Renal cortex interstitium (tissue), 15 donors: ENCODE measurements at places on chromosomes 16 and 17. TPM values are rescaled to one million over a fixed set of nuclear protein-coding genes. Genes with fewer than 3 reads are reported as not detected.

- no peak for DNase-seq
These were observed 133.4 kb downstream of the SPACA3 start for GRCh38 chr17:33124871-33125551.

CNOT1 gene
- 194 TPM for polyA plus RNA-seq

GRCh38 chr17:17661834-17662385 is 19.3 kb upstream of the RAI1 start:
- DNase-seq, result no peak

DNA sequence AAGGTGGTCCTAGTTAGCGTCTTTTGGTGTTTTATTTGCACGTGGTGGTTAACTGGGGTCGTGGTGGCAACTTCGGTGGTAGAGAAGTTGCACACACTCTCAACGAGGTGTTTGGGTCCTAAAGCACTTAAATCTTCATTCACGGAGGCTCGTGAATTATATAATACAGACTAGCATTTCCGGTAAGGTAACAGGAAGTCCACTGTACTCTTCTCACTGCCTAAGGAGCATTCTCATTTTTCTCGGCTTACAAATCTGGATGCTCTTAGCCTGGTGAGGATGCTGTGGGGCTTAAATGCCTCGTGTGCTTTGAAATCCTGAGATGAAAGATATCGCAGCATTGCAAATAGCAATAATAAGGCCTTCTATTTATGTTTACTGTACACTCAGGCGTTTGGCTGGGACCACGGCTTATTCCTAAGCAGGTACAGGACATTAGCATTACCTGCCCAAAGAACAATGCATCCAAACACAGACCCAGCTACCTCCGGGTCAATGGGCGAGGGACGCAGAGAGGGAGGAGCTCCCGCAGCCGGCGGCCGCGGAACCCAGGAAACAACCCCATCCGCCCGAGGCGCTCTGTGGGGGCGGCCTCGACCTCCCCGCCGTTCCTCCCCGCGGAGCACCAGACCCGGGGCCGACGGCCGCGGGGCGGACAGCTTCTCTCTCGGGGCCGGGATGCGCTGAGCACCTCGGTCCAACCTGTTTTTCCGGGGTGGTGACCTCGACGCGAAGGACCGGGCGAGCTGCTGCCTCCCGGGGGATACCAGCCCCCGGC is 856 bp downstream of the DNAJA2 start:
- peak; percentile 4 for DNase-seq

DNA sequence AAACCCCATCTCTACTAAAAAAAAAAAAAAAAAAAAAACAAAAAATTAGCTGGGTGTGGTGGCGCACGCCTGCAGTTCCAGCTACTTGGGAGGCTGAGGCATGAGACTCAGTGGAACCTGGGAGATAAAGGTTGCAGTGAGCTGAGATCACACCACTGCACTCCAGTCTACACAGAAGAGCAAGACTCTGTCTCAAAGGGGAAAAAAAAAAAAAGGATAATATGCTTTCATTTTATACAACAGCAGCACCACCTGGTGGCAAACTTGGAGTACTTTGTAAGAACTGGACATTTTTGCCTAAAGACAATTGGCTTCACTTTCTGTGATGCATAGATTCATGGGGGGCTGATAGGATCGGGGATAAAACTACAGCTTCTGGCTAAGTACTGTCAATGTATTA is 8.5 kb downstream of the CHTF8 start:
- no peak for DNase-seq

DNA sequence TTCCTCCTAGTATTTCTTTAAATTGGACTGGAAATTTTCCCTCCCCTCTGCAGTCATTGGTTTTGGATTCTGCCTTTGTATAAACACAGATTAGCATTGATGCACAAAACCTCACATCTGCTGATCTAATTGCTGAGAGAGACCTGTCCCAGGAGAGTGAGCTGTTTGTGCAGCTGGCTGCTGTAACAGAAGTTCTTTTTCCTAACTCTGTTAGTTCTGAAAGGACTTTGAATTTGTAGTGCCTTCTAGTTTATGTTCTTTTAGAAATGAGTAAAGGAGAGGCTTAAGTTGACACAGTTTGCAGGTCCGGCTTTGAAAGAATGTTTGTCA is 45.2 kb upstream of the KPNB1 start:
- DNase-seq, result no peak

ABCC3 gene
- 10.5 TPM for polyA plus RNA-seq

ZPBP2 gene
- polyA plus RNA-seq, result not detected

DNA sequence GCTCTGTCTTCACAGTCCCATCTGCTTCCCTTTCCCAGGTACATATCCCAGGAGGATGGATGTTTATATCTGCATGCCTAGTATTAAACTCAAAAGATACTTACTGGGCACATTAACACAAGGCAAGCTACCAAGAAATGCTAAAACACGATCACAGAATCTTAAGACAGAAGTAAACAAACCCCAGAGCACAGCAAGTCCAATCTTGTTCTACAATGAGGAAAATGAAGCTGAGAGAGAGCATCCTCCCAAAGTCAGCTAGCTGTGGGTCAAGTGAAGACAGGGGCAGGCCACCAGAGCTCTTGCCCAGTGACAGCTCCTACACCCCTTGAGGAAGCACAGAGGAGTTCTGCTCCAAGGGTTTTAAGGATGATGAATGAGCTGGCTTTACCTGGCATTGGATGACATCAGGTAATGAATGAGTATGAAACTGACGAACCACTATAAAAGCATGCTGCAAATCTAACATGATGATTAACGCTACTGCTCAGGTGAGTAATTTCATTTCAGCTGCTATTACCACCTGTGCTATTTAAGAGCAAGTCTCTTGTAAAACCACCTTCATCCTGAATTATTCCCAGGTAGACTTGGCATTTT is 20.3 kb downstream of the XPO6 start:
- DNase-seq, result no peak

DNA sequence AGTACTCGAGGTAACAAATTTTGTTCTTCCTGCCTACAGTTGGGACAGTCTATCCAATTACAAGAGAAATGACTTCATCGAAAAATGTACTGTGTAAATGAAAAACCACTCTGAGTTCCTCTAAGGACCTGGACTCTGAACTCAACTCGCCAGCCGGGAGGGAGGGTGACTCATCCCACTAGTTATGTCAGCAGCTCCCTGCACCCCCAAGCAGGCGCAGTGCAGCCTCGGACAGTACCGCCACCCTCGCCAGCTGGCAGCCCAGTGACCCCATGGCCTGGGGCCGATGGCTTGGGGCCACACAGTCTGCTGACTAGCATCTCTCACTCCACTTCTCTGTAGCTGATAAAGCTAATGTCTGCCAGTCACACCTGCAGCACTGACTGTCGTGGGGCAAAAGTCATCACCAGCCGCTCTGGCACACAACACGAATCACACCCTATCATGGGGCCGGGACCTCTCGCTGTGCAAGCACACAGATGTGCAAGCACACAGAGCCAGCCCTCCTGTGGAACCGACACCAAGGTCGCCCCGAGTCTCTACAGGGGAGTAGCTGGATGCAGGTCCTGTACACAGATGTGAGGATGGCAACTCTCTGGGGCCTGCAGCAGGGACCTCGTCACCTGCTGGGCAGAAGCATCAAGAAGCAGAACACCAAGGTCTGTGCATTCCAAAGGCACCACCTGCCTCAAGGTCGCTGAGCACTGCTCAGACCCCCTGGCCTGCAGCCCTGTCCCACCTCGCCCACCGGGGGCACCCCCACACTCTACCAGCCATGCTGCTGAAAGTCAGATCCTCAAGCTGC is 5.7 kb downstream of the CSNK1D start:
- DNase-seq, result no peak
